ENCODE measurements at places on chromosomes 2 and 18. TPM values are rescaled to one million over a fixed set of nuclear protein-coding genes. Genes with fewer than 3 reads are reported as not detected.

The FMNL2 gene
- total RNA-seq: 47.6 TPM

The CNGA3 gene
- total RNA-seq: 0.10 TPM

The ABCG8 gene
- not detected for total RNA-seq

The GRHL1 gene
- total RNA-seq: 4.7 TPM

The C2orf68 gene
- total RNA-seq: 37.0 TPM

The CAPN13 gene
- total RNA-seq: 14.9 TPM

The COL4A3 gene
- 12.9 TPM for total RNA-seq

The MC2R gene
- not detected for total RNA-seq

The AMER3 gene
- not detected for total RNA-seq

The TRMT61B gene
- total RNA-seq: 10.0 TPM

- DNase-seq: no peak
- no peak overlapping the region for H3K4me3 ChIP-seq
- no peaks in the 10 kb centered on the region for H3K27me3 ChIP-seq
- no peaks in the 10 kb centered on the region for H3K4me1 ChIP-seq
- H3K36me3 ChIP-seq: no peaks in the 10 kb centered on the region
These were observed 31.5 kb downstream of the MRO start for GRCh38 chr18:50788284-50788683.

DNA sequence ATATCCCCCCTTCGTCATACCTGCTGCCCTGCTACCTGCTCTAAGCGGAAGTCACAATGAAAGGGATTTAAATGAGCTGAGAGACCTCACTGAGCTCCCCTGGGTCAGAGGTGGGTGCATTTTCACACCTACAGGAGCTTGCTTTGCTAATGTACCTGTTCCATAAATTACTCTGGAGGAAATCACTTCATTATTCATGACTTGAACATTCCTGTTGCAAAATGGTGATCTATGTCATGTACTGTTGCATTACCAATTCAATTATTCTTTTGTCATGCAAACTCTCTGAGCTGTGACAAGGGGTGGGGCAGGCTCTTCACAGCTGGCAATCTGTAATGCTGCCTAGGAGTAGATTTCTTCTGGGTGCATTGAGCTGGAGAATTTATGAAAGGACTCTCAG is 761.3 kb downstream of the TSN start:
- no peak for DNase-seq
- H3K36me3 ChIP-seq: no peaks in the 10 kb centered on the region
- no peak overlapping the region for H3K27ac ChIP-seq
- no peaks in the 10 kb centered on the region for H3K4me1 ChIP-seq
- H3K27me3 ChIP-seq: no peaks in the 10 kb centered on the region

- no peaks in the 10 kb centered on the region for H3K27me3 ChIP-seq
- H3K36me3 ChIP-seq: no peaks in the 10 kb centered on the region
- DNase-seq: no peak
- no peak overlapping the region for H3K4me3 ChIP-seq
These were observed 159.0 kb upstream of the HAAO start for GRCh38 chr2:42951263-42951938.

- no peaks in the 10 kb centered on the region for H3K27me3 ChIP-seq
- no peak overlapping the region for H3K4me3 ChIP-seq
- H3K27ac ChIP-seq: no peak overlapping the region
- no peaks in the 10 kb centered on the region for H3K36me3 ChIP-seq
- no peak for DNase-seq
- no peaks in the 10 kb centered on the region for H3K4me1 ChIP-seq
These were observed 43.0 kb downstream of the ZNF519 start for GRCh38 chr18:14089191-14089590.

DNA sequence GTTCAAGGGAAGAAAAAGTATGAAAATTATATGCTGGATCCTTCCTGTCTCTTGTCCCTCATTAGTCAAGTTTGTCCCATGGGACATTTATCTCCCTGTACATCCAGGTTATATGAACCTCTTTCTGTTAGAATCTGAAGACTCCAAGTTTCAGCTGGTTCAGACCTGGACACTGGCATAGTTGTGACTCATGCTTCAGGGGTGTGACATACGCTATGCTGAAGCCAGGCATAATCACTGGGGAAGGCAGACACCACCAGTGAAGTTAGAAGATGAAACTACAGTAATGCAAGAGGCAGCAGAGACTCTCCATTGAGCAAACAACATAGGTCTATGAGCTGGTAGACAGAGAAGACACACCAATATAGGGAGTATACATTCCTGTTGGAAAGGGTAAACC is 269.7 kb upstream of the SLC8A1 start:
- DNase-seq: no peak
- H3K4me1 ChIP-seq: no peaks in the 10 kb centered on the region
- H3K27ac ChIP-seq: no peak overlapping the region
- no peaks in the 10 kb centered on the region for H3K36me3 ChIP-seq

GRCh38 chr2:165471349-165471950 is 2.0 kb downstream of the CSRNP3 start:
- H3K36me3 ChIP-seq: no peaks in the 10 kb centered on the region
- H3K27me3 ChIP-seq: no peaks in the 10 kb centered on the region
- H3K4me3 ChIP-seq: no peak overlapping the region
- no peaks in the 10 kb centered on the region for H3K4me1 ChIP-seq
- DNase-seq: no peak
- no peak overlapping the region for H3K27ac ChIP-seq

GRCh38 chr18:75227535-75228296 is 17.1 kb downstream of the TSHZ1 start:
- peak overlapping the region; percentile 0 for H3K27ac ChIP-seq
- peaks cover 11% of the 10 kb centered on the region for H3K4me1 ChIP-seq
- no peaks in the 10 kb centered on the region for H3K27me3 ChIP-seq
- no peak for DNase-seq

DNA sequence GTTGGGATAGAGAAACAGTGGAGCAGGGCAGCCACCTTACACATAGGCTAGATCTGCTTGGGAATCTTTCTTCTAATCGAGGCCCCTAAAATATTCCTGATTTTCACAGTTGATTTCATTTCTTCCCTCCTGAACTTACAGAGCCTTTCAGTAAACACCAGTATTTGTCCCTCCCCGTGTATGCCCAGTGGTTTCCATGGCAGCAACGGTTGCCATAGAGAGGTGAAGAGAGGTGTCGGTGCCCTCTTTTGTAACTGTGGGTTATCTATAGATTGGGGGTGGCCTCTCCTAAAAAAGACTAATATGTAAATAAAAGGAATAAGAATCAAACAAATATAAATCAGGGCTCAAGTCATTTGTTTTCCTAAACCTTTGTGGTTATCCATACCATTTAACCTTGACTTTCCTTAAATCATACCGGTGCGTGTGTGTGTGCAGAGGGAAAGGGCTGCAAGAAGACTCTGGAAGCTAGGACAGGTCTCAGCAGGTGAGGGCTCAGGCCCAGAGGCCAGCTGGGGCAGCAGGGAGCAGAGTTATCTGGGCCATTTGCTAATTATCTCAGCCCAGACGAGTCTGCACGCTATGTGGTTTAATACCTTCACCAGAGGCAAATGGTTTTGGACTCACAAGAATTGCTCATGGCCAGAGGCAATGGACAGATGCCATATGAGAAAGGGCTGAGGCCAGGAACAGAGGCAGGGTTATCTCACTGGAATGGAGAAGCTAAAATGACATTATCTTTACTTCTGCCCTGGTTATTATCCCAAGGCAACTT is 35.5 kb downstream of the LIPG start:
- H3K27ac ChIP-seq: no peak overlapping the region
- no peaks in the 10 kb centered on the region for H3K27me3 ChIP-seq
- H3K4me3 ChIP-seq: no peak overlapping the region
- H3K36me3 ChIP-seq: no peaks in the 10 kb centered on the region
- DNase-seq: no peak

- H3K4me1 ChIP-seq: no peaks in the 10 kb centered on the region
- no peak overlapping the region for H3K27ac ChIP-seq
- no peaks in the 10 kb centered on the region for H3K27me3 ChIP-seq
- H3K4me3 ChIP-seq: no peak overlapping the region
- no peak for DNase-seq
- H3K36me3 ChIP-seq: no peaks in the 10 kb centered on the region
These were observed 762.3 kb upstream of the ID2 start for GRCh38 chr2:7919510-7919909.

DNA sequence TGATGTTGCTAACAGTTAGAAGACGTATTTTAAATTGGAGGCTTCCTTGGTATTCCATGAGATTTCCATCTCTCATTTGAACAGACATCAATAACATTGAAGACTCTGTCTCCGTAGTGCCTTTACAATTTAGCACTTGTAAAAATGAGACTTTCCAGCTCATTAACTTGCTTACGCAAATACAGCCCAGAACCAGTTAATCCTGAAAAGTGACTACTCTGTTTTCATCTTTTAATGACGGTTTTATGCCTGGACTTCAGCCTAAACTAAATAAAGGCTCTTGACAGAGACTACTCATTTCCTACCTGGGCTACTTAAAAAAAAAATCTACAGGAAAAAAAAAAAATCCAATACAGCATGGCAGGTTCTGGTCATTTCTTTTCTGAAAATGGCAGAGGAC is 148.6 kb downstream of the LRATD1 start:
- no peaks in the 10 kb centered on the region for H3K36me3 ChIP-seq
- no peaks in the 10 kb centered on the region for H3K27me3 ChIP-seq
- no peaks in the 10 kb centered on the region for H3K4me1 ChIP-seq
- no peak overlapping the region for H3K27ac ChIP-seq

DNA sequence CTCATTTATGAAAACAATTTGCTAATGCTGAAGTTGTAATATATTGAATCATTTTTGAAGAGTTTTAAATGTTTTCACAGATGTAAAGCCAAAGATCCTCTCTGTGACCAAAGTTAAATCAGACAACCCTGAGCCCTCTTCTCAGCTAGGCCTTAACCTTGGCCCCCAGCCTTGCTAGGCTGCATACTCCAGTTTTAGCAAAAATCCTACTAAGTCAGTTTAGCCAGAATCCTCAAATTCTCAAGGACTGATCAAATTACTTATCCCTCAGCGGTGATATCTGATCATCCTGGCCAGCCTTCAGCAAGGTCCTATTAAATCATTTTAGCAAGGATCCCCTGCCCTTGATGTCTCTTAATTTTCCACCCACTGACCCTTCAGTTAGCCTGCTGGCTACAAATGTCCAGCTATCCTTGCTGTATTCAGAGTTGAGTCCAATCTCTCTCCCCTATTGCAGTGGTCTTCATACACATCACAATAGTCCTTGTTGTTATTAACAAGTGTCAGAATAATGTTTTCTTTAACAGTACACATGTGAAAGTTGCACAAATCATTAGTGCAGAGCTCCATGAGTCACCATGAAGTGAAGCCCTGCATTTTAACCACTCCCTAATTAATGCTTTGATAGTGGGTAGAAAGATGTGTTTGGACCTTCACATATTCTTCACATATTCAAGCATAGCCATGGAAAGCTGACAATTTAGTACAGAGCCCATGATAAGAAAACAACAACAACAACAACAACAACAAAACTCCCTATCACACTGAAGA is 206.4 kb downstream of the NBAS start:
- no peak overlapping the region for H3K4me3 ChIP-seq
- no peak overlapping the region for H3K27ac ChIP-seq
- no peaks in the 10 kb centered on the region for H3K4me1 ChIP-seq
- H3K27me3 ChIP-seq: no peaks in the 10 kb centered on the region
- no peaks in the 10 kb centered on the region for H3K36me3 ChIP-seq
- no peak for DNase-seq

DNA sequence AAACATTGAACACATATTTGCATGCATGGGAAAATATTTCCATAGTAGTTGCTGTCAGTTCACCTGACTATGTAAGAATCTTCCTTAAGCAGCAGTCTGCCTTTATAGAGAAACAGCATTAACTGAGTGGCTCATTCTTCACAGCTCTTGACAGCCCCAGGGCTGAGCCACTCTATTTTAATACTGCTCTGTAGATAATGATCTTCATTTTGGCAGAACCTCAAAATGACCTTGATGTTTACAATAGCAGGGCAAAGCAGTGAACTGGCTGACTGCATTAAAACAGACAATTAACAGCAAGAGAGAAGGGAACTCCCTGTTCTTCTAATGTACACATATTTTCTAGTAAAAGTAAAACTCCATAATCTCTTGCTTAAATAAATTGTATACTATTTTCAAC is 580.6 kb upstream of the SOX11 start:
- H3K27ac ChIP-seq: no peak overlapping the region
- H3K36me3 ChIP-seq: no peaks in the 10 kb centered on the region
- H3K4me1 ChIP-seq: no peaks in the 10 kb centered on the region
- no peak overlapping the region for H3K4me3 ChIP-seq

GRCh38 chr2:38634684-38635083 is 31.2 kb upstream of the GALM start:
- H3K4me3 ChIP-seq: no peak overlapping the region
- DNase-seq: no peak
- H3K4me1 ChIP-seq: no peaks in the 10 kb centered on the region
- H3K27ac ChIP-seq: no peak overlapping the region
- no peaks in the 10 kb centered on the region for H3K27me3 ChIP-seq
- no peaks in the 10 kb centered on the region for H3K36me3 ChIP-seq

DNA sequence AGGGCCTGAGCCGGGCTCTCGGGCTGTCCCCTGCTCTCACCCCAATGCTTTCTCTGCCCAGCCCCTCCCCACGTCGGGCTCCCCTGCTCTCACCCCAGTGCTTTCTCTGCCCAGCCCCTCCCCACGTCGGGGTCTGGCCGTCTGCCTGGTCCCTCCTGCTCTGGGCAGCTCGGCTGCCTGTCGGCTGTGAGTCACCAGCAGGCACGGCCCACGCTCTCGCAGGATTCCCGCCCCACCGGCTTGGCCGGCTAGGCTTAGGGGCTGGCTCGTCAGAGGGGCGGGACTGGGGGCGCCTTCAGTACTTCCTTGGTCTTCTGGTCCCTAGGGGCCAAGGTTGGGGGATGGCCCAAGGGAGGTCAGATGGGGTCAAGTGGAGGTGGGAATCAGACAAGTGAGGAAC is 3.3 kb downstream of the BOK start:
- no peaks in the 10 kb centered on the region for H3K27me3 ChIP-seq
- H3K36me3 ChIP-seq: no peaks in the 10 kb centered on the region
- no peak overlapping the region for H3K4me3 ChIP-seq
- no peak overlapping the region for H3K27ac ChIP-seq
- peak; percentile 72 for DNase-seq

DNA sequence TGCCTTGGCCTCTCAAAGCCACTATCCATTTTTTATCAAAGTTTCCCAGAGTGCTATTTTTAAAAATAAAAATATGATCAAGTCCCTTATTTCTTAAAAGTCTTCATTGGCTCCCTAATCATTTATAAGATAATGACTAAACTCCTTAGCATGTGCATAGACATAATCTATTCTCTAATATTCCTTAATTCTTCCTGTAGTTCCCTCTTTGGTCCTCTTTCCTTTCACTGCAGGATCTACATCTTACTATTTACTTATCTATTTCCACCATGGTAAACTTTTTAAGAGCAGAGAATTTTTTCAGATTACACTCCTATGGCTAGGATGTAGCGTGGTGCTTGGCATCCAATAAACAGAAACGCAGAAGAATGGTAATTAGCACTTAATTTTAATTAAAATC is 19.0 kb downstream of the IDH1 start:
- no peak for DNase-seq
- no peaks in the 10 kb centered on the region for H3K4me1 ChIP-seq
- H3K36me3 ChIP-seq: peaks cover 57% of the 10 kb centered on the region
- no peak overlapping the region for H3K27ac ChIP-seq
- no peaks in the 10 kb centered on the region for H3K27me3 ChIP-seq
- no peak overlapping the region for H3K4me3 ChIP-seq

GRCh38 chr18:48563027-48563426 is 24.2 kb downstream of the CTIF start:
- H3K36me3 ChIP-seq: no peaks in the 10 kb centered on the region
- peaks cover 7% of the 10 kb centered on the region for H3K4me1 ChIP-seq
- H3K27ac ChIP-seq: no peak overlapping the region
- DNase-seq: no peak
- no peaks in the 10 kb centered on the region for H3K27me3 ChIP-seq
- no peak overlapping the region for H3K4me3 ChIP-seq
